MM.1S (cell line): ENCODE measurements at places on chromosomes 1 and 21.

GRCh38 chr1:205595435-205595834 lies 36.4 kb downstream of the ELK4 start:
- no peak for DNase-seq

GRCh38 chr1:77829851-77830250 lies 50.4 kb downstream of the MIGA1 start:
- DNase-seq = no peak

- DNase-seq = no peak
Measured at GRCh38 chr1:246798107-246798506, 73.9 kb downstream of the SCCPDH start.

DNA sequence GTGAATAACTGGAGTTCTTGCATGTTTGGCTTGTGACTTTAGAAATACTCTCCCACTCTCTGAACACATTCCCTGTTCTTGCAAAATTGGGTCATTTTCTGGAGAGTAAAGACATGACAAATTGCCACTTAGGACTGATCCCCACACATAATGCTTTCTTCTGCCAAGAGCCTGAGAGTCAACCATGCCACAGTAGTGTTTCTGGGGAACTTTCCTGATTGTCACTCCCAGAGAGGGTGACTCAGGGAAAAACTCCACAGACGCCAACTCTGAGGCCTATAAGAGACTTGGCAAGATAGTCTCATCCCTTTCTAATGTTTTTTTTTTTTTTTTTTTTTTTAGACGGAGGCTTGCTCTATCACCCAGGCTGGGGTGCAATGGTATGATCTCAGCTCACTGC lies 157.8 kb downstream of the ATG4C start:
- DNase-seq = no peak

- no peak for DNase-seq
Measured at GRCh38 chr21:16079830-16080229, 350.0 kb downstream of the USP25 start.

DNA sequence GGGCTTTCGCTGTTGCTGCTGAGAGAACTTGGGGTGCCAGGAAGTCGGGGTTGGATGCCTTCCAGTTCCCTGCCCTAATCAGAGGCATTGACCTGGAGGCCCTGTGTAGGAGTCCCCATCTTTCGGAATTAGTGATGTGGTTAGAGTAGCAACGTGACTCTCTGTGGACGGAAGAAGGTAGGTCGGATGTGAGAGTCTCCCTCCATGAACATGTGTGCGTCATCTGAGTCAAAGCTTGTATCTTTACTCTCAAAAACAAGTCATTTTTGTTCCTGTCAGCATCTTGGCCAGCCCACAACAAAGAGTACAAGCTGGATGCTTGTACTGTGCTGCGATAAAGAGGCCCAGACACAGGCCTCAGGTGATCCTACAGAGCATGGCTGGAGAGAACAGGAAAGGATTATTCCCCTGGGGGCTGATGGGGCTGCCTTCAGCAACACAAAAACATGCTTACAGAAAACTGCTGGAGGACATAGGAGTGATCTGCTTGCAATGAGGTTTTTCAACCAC lies 31.0 kb upstream of the IL10 start:
- DNase-seq = peak; percentile 86

GRCh38 chr1:233639611-233640010 lies 25.7 kb downstream of the KCNK1 start:
- DNase-seq = no peak

DNA sequence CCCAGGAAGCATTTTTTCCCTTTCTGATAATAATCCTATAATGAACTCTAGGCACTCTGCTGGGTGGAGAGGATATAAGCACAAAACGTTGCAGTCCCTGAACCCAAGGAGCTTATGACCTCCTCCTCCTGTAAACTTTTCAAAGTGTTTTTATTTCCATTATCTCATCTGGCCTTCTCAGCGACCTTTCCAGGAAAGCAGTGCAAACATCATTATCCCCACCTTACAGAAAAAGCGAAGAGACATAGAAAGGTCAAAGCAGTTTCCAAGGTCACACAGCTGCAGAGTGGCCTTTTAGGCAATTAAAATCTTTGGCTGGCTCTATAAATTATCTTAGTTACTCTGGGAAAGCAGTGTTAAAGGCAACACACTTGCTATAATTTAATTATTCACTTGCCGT lies 63.8 kb downstream of the OLFML3 start:
- DNase-seq = no peak

GRCh38 chr1:182607566-182607965 lies 3.4 kb upstream of the RGS16 start:
- no peak for DNase-seq

- DNase-seq = no peak
Measured at GRCh38 chr1:40451238-40451585, 936 bp downstream of the ZFP69B start.

DNA sequence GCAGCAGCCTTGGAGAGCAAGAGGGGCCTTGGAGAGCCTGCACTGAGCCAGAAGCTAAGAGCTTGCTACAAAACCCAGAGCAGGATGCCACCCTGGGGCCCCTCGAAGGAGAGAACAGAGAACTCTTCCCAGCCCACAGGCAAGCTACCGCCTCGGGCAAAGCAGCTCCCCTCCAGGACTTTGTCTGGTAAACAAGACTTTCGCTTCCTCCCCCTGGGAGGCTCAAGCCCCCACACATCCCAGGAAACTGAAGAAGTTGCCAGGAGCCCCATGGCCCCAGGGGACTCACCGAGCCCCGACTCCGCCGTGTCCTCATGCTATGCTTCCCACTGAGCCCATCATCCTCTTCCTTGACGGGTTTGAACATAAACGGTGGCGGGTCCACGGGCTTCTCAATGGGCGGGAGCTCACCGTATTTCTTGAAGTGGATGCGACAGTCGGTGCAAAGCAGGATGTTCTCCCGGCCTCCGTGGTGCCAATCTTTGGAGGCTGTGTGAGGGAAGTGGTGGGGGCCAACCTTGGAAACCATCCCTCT lies 45.9 kb downstream of the SLC45A1 start:
- no peak for DNase-seq

- no peak for DNase-seq
Measured at GRCh38 chr21:15221799-15222386, 157.1 kb upstream of the NRIP1 start.

GRCh38 chr1:178686407-178686806 lies 38.6 kb upstream of the RALGPS2 start:
- DNase-seq = no peak

- DNase-seq = no peak
Measured at GRCh38 chr1:236269439-236269838, 12.3 kb downstream of the ERO1B start.

DNA sequence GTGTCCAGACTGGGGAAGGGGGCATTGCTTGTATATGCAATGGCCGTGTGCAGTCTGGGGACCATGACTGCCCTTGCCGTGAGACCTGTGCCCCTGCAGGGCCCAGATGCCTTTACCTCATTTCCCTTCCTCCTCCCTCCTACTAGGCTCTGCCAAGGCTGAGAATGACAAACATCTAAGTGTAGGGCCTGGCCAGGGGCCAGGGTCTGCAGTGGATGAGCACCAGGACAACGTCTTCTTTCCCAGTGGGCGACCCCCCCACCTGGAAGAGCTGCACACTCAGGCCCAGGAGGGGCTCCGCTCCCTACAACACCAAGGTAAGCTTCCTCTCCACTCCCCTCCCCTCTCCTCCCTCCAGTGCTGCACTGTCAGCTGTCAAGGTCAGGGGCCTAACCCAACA lies 49.5 kb downstream of the YARS1 start:
- DNase-seq = no peak

GRCh38 chr1:192805832-192806323 lies 3.0 kb upstream of the RGS2 start:
- DNase-seq = peak; percentile 69

DNA sequence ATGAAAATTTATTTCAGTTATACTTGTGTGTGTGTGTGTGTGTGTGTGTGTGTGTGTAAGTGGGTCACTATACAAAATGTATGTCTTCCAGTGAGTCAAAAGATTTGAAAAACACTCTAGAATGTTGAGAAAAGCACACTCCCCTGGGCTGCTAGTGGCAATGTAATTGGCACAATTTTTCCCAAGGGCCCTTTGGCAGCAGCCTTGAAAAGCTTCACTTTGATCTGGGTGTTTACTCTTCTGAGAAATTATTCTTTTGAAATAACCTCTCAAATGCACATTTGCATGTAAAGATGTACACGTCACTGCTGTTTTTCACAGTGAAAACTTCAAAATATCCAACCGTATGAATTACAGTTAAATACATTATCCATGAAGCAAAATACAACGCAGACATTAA lies 22.1 kb upstream of the SLC44A3 start:
- no peak for DNase-seq

DNA sequence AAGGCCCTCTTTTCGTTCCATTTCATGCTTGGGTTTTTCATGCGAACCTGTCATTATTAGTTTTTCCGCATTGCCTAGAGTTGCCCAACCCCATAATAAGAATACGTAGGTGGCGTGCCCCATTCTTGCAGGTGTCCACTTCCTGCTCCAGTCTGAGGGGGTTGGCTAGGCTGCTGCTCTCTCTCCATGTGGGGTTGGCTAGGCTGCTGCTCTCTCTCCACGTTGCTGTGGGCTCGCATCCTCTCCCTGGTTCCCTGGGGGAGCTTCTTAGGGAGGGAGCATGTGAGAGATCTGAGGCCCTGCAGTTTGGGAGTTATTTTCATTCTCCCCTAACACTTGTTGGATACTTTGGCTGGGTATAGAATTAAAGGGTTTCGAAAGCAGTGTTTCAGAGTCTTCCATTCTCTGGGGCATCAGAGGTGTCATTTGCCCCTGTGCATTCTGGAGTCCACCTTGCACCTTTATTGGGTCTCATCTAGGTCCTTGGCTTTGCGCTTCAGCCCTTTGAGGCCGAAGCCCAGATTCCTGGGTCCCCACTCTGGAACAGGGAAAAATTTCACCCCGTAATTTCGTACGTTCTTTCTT lies 8.6 kb downstream of the C1orf35 start:
- DNase-seq = no peak

DNA sequence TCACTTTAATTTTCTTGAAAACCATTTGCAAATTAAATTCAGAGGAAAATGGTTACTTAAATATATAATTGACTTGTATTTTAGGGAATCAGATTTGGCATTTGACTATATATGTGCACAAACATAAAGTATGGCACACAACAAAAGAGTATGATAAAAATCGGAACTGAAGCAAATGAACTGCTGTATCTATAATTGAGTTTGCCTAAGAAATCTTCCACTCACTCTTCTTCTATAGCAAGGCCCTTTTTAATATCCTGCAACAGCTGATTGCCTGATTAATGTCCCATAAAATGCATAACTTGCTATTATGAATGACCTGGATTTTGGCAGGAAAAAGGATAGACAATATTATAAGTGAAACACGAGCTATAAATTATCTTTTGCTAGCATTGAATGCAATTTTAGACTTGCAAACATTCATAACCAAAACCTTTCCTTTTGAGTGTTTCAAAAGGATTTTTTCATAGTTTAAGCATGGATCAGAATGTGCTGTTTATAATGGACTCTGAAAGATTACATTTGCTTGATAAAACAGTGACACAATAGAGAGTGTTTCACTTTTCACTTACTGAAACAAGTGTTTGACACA lies 2204.3 kb downstream of the MRPL39 start:
- no peak for DNase-seq

GRCh38 chr1:240245629-240246020 lies 153.9 kb downstream of the FMN2 start:
- no peak for DNase-seq

DNA sequence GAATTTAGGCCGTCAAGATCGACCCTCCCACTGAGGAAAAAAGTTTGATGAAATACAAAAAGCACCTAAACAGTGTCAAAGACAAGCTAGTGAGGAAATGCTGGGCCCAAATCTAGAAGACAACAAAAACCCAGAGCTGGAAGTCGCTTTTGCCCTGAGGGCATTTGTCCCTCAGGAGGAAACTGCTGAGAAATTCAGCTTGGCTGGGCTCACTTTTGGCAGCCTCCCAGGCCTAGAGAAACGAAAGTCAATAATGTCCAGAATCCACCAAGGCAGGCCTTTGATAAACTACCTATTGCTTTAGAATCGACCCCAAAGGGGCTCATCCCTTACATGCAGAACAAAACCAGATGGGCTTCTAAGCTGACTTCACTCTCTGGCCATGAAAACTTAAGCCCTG lies 38.9 kb downstream of the SYT2 start:
- no peak for DNase-seq

DNA sequence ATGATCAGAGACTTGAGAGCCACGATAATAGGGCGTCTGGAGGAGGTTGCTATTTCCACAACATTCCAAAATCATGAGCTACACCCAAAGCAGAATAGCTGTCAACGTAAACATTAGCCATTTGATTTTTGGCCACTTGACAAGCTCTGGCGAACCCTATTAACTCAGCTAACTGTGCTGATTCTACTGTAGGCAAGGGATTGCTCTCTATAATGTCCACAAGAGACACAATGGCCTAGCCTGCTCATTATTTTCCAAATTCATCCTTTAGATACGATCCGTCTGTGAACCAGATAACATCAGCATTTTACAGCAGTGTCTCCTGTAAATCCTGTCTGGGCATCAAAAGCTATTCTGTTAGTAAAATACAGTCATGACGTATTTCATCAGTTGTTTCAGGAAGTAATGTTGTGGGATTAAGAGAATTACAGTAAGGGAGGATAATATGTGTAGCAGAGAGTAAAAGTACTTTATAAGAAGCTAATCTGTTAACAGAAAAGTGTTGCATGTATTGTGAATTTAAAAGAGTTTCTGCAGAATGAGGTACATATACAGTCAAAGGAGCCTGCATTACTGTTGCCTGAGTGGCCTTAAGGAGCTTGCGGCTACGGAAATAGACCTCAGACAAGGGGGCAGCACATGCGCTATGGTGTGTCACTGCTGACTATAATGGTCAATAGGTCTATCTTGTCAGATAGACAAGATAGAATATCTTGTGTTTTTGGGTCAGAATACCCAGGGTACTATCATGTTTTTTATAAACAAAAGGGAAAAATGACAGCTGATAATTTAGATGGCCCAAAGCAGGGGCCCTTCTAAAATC lies 44.9 kb upstream of the TINAGL1 start:
- DNase-seq = no peak

GRCh38 chr1:36328713-36329112 lies 5.3 kb upstream of the EVA1B start:
- no peak for DNase-seq

DNA sequence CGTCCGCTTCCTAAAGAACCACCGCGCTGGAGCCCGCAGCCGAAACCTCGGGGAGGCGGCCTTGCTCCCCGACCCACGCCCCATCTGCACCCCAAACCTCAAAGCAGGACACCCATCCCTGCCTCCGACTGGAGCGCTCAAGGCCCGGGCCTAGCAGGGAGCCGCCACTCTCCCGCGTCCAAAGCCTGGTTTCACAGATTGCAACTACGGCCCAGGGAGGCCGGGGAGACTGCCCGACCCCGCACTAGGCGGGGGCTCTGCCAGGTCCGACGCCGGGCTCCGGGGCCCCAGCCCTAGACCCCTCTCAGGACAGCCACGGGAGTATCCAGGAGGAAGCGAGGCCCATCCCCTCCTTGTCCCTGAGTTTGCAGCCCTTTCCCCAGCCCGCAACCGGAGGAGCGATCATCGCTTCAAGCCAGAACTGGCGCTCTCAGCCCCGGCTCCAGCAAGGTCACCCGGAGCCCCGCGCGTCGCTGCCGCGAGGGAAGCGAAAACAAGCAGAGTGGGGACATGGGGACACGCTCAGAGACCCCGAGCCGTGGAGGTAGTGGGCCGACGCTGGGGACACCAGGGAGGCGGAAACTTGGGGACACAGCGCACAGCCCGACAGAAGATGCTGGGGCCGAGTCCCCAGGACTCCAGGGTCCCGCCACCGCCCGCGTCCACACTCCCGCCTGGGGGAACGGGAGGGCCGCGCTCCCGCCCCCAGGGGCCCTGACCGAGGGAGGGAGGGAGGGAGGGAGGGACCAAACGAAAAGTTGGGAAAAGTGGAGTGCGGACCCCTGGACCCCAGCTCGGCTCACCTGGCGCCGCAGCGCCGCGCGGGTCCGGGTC lies 433 bp downstream of the TMEM200B start:
- DNase-seq = no peak

GRCh38 chr1:154752273-154753030 lies 117.6 kb downstream of the KCNN3 start:
- DNase-seq = no peak
